ENCODE measurements at places on chromosomes 13 and 19.

- DNase-seq, result no peak
- H3K27me3 ChIP-seq, result no peaks in the 10 kb centered on the region
- no peak overlapping the region for H3K4me3 ChIP-seq
- no peak overlapping the region for H3K27ac ChIP-seq
Observed at GRCh38 chr13:64709079-64709478, 2521.1 kb downstream of the PCDH9 start.

- peaks cover 6% of the 10 kb centered on the region for H3K4me1 ChIP-seq
- peak overlapping the region; percentile 46 for H3K27ac ChIP-seq
- no peaks in the 10 kb centered on the region for H3K27me3 ChIP-seq
- no peaks in the 10 kb centered on the region for H3K36me3 ChIP-seq
- peak; percentile 77 for DNase-seq
Observed at GRCh38 chr13:20566468-20566897, 474 bp upstream of the IFT88 start.

GRCh38 chr13:50290186-50290585 lies 274.9 kb downstream of the KCNRG start:
- H3K27me3 ChIP-seq, result no peaks in the 10 kb centered on the region
- H3K4me3 ChIP-seq, result no peak overlapping the region
- H3K27ac ChIP-seq, result no peak overlapping the region
- H3K4me1 ChIP-seq, result no peaks in the 10 kb centered on the region

- H3K4me1 ChIP-seq, result peaks cover 7% of the 10 kb centered on the region
- peak overlapping the region; percentile 44 for H3K4me3 ChIP-seq
- H3K27ac ChIP-seq, result peak overlapping the region; percentile 41
- DNase-seq, result peak; percentile 89
- H3K36me3 ChIP-seq, result no peaks in the 10 kb centered on the region
Observed at GRCh38 chr13:49635599-49636433, 7.5 kb downstream of the ARL11 start.

DNA sequence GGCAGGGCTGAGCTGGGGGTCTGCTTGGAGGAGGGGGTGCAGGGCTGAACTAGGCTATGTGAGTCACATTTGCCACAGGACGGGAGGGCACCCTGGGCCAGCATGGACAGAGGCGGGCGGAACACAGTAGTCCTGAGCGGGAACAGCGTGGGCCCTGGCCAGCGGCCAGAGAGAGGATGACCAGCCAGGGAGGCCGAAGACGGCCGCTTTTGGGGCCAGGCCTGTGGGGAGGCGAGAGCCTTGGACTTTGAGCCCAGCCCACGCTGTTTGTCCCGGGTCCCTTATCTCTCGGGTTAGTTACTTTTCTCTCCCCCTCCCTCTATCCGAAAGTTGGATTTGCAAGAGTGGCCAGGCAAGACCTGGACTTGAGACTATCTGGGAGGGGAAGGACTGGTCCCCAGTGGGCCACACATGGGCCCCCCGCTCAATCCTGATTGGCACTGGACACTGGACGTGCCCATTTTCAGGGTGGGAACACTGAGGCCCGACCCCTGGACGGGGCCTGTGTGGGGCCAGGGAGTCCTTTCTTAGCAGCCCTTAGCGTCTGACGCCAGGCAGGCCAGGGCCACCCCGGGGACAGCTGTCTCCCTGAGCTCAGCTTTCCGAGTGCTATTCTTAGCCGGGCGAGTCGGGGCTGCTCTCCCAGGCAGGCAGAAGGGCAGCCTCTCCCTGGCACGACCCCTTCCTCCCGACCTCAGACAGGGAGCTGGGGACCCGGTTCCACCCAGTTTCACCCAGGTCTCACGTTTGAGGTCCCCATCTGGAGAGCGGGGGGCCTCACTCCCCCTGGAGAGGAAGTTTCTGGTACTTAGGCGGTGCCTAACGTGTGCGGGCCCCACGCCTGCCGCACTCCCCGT lies 833 bp downstream of the GAMT start:
- H3K4me1 ChIP-seq, result 0 out of 2 replicates have a peak, but pooled peaks cover 5% of the 10 kb centered on the region
- peaks cover 6% of the 10 kb centered on the region for H3K27me3 ChIP-seq
- no peak overlapping the region for H3K27ac ChIP-seq
- no peak for DNase-seq
- H3K36me3 ChIP-seq, result no peaks in the 10 kb centered on the region
